NCI-H2081 treated with DMSO at 0.1 percent for 48 hours (cell line): ENCODE measurements at places on chromosomes 11 and 22.

GRCh38 chr11:5293028-5293427 is 8.7 kb downstream of the OR51B4 start:
- DNase-seq: no peak

- DNase-seq: no peak
Observed at GRCh38 chr11:86610559-86611341, 61.7 kb downstream of the ME3 start.

DNA sequence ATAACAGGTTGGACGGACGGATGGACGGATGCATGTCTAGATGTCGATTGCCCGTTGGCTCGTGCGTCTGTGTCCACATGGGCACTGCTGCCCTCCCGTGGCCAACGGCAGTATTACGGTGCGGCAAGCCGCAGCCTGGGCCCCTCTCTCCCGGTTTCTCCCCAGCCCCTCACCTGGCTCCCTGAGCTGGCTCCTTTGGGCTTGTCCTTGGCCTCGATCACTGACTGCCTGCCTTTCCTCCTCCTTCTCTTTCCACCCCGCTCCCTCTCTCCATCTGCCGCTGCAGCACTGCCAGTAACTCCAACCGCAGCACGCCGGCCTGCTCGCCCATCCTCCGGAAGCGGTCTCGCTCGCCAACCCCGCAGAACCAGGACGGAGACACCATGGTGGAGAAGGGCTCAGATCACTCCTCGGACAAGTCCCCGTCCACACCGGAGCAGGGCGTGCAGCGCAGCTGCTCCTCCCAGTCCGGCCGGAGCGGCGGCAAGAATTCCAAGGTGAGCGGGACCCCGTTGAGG is 77.3 kb downstream of the SCN3B start:
- no peak for DNase-seq

DNA sequence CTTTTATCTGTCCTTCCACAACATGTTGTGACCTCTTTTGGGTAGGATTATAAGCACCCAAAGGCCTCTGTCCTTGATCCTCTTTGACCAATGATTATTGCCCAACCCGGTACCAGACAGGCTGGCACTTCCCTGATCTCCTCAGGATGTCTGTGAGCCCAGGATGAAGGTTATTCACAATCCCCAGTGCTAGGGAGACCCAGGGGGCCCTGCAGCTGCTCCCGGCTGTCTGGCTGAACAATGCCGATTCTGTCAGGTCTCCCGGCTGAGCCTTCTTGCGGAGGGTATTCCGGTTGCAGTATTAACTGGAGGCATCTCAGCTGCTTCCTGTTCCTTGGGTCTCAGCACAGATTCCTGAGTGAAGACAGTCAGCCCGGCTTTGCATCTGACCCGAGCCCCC is 71.2 kb upstream of the CDON start:
- DNase-seq: no peak

DNA sequence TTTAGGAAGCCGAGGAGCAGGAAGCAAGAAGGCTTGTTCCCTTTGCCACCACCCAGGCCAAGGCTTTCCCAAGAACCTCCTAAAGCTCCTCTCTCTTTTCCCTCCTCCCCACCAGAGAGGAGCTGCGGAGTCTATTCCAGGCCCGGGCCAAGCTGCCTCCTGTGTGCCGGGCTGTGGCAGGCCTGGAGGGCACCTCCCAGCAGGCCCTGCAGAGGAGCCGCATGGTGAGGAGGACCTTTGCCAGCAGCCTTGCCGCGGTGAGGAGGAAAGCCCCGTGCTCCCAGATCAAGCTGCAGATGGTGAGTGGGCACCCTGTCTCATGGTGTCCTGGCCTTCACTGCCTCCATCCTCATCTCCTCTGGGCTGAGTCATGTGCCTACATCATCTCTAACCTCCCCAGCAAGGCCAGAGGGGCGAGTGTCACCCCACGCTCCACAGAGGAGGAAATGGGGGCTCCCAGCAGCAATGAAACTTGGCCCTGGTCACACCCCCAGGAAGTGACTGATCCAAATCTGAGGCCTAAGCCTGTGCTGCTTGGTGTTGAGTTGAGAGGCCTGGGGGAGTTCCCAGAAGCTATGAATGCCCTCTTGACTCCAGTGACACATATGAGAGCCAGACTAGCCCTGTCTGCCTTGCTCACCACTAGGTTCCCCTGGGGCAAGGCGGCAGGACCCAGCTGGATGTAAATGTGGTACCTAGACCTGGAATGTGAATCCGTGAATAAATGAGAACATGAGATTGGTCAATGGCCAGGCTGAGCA is 104.2 kb downstream of the MYO18B start:
- DNase-seq: no peak

DNA sequence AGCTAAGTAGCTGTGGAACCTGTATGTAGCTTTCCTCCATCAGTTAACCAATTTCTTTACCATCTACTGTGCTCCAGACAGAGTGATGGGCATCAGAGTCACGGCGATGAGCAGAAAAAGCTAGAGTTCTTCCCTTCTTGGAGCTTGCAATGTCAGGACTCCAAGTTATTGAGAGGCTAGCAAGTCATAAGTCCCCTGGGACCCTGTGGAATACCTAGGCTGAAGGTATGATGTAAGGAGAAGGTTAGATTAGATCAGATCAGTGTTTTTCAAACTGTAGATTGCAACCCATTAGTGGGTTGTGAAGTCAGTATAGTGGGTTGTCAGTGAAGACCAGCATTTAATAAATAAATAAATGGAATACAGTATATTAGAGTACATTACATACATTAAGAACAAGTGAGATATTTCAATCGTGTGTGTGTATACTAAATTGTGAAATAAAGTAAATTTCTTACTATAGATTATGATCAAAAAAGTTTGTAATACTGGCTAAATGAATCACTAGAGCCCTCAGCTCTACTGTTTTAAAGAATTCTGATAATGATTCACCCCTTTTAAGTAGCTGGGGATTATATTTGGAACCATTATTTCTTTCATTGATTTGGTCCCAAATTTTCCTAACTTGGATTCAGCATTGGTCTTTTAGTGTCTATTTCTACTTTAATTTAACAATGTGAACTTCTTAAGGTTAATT is 52.3 kb downstream of the RASSF10 start:
- no peak for DNase-seq

- DNase-seq: no peak
Observed at GRCh38 chr11:45658292-45658991, 7.0 kb downstream of the CHST1 start.

DNA sequence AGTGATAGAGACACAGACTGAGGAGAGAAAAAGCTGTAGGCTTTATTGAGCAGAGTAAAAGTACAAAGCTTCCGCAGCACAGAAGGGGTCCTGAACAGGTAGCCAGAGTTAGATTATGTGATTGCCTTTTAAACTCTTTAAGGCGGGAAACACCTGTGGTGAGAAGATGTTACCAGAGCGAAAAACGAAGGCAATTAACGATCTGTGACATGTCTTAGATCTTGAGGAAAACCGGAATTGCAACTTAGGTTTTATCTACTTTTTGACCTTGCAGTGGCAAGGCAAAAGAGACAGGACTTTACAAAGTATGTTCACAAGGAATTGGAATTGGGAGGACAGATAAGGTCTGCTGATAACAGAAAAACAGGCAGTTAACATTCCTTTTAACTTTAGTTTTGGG is 493.6 kb upstream of the FAT3 start:
- no peak for DNase-seq

- no peak for DNase-seq
Observed at GRCh38 chr11:93084727-93085505, 112.9 kb downstream of the SLC36A4 start.

- DNase-seq: no peak
Observed at GRCh38 chr22:30697975-30698374, 3.3 kb downstream of the OSBP2 start.

- DNase-seq: no peak
Observed at GRCh38 chr11:100354736-100355135, 332.4 kb upstream of the ARHGAP42 start.

DNA sequence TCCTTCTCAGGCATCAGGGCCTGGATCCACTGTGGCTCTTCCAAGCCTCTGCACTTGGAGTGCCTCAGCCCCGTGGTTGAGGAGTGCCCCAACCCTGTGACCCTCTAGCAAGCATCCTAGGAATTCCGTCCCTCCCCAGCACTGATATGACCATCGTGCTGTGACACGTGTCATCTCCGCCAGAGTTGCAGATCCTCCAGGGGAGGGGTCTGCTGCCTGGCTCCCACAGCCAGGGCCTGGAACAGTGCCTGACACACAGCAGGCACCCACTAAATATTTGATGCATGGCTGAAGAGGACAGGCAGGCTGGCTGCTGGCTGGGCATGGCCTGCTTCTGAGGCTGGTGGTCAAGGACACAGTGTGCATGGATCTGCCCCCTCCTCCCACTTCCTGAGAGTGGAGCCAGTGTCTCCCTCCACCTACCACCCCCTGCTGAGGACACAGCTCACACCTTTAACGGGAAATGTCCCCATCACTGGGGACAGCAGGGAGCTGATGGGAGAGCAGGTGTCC is 1.7 kb upstream of the CD81 start:
- DNase-seq: no peak

GRCh38 chr11:33633251-33634003 is 67.2 kb downstream of the C11orf91 start:
- DNase-seq: peak; percentile 7

DNA sequence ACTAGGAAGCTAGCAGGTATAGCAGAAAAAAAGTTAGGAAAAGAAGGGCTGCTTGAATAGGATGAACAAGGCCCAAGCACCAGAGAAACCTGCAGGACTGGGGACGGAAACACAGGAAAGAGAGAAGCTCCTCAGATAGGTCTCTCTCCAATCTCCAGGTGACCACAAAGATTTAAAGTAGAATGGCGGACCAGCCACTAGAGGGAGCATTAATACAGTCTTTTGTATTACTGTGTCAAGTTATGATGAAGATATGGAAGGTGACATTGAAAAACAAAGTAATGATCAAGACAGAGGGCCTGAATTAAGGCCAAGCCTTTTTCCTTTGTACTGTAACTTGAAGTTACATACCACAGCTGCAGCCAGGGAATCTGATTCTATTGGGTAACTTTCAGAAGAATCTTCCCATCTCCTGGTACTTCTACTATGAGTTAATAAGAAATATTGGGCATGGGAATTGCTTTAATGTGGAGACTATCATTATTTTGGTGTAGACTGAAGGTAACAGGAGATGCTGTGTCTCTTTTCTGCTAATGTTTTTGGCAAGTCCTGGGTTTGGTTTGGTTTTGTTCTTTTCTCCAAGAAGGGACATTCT is 33.8 kb downstream of the OR2AG2 start:
- DNase-seq: no peak

DNA sequence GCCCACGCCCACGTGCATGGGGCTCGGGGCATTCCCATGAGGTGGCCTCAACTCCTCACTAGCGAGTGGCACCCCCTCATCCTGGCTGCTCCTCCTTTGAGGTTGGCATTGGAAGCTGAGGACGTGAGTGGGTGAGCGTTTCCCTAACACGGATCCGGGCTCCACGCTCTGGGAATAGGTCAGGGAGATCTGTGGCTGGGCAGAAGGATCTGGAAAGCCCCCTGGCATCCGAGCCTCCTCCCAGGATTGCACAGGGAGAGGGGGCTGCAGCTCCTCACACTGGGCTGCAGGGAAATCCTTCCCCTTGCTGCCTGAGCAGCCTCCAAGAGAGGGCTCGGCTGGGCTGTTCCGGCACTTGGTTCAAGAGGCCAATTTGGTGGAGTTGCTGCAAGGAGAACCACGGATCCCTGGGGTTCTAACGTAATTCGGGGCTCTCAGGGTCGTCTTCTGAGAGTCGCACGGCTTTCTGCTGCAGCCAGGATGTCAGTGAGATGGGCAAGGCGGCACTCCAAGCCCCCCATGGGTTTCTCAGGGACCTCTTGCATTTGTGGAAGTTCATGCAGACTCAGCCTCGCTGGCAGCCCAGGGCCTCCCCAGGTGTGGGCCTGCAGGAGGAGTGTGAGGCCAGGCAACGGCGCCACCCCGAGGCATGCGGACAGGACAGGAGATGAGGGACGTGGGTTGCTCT is 1119.0 kb downstream of the BRD1 start:
- DNase-seq: no peak

GRCh38 chr11:115585361-115586024 is 81.3 kb upstream of the CADM1 start:
- no peak for DNase-seq

DNA sequence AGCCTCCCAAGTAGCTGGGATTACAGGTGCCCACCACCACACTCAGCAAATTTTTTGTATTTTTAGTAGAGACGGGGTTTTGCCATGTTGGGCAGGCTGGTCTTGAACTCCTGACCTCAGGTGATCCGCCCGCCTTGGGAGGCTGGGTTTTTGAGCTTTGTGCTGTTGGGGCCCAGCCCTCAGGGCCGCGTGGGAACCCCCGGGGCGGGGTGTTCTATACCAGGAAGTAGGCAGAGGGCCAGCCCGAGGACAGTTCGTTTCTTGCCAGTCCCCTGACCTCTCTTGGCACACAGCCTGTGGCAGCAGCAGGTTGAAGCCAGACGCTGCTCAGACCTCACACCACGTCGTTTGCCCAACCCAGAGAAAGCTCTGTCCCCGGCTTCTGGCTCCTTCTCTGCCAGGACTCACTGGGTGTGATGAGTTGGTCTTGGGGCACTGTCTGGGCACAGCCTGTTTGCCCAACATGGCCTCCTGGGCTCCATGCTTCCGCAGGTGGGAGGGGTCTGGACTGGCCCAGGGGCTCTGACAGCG is 24.9 kb upstream of the CHKA start:
- no peak for DNase-seq

GRCh38 chr11:77410076-77410827 is 63.6 kb downstream of the PAK1 start:
- no peak for DNase-seq

DNA sequence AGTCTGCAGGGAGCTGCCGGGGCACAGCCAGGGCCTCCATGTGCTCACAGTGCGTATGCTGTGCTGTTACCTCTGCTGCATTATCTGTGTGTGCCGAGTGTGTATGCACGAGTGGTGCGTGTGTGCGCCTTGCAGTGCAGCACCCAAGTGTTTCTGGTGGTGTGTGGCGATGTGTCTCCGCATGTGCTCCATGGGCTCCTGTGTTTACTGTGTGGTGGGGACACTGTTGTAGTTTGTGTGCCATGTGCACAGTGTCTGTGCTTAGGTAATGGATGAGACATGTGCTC is 31.4 kb downstream of the KCNC1 start:
- DNase-seq: no peak

GRCh38 chr11:47688111-47688510 is 27.1 kb downstream of the AGBL2 start:
- DNase-seq: no peak

GRCh38 chr22:49678137-49678841 is 149.4 kb downstream of the BRD1 start:
- no peak for DNase-seq

- DNase-seq: no peak
Observed at GRCh38 chr11:1047595-1048156, 11.2 kb upstream of the MUC6 start.

GRCh38 chr11:107590460-107591377 is at the start of gene ELMOD1:
TSS of gene ELMOD1 (plus strand) at chr11:107591147. CDS start at chr11:107618190, 27,043 bp downstream.
- DNase-seq: no peak

GRCh38 chr11:63635762-63636465 is 21.7 kb upstream of the PLAAT3 start:
- DNase-seq: no peak

- DNase-seq: no peak
Observed at GRCh38 chr11:105220121-105220520, 80.6 kb upstream of the CARD18 start.
